HFFc6 (cell line): ENCODE measurements at places on chromosomes 3 and 15. TPM values are rescaled to one million over a fixed set of nuclear protein-coding genes. Genes with fewer than 3 reads are reported as not detected.

- peaks cover 96% of the 10 kb centered on the region for H3K4me1 ChIP-seq
- DNase-seq: no peak
- H3K27ac ChIP-seq: no peak overlapping the region
- H3K36me3 ChIP-seq: peaks cover 5% of the 10 kb centered on the region
These were observed 77.3 kb upstream of the SCN5A start for GRCh38 chr3:38726751-38727150.

- no peaks in the 10 kb centered on the region for H3K27me3 ChIP-seq
- no peaks in the 10 kb centered on the region for H3K36me3 ChIP-seq
- peak; percentile 48 for DNase-seq
- no peak overlapping the region for H3K27ac ChIP-seq
These were observed 735.0 kb downstream of the ROBO1 start for GRCh38 chr3:79032686-79033318.

- no peak overlapping the region for H3K4me3 ChIP-seq
- DNase-seq: no peak
- H3K4me1 ChIP-seq: peaks cover 12% of the 10 kb centered on the region
- H3K36me3 ChIP-seq: 0 out of 2 replicates have a peak, but pooled peaks cover 7% of the 10 kb centered on the region
- H3K27ac ChIP-seq: no peak overlapping the region
These were observed 6.8 kb upstream of the MTHFS start for GRCh38 chr15:79903626-79904025.

DNA sequence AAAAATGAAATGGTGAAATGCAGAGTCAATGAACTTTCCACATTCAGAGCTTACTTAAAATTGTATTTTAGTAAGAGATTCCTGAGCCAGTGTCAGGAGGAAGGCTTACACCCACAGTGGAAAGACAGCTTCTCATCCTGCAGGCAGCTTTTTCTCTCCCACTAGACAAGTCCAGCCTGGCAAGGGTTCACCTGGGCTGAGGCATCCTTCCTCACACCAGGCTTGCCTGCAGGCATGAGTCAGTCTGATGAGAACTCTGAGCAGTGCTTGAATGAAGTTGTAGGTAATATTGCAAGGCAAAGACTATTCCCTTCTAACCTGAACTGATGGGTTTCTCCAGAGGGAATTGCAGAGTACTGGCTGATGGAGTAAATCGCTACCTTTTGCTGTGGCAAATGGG lies 3.1 kb downstream of the CCR4 start:
- H3K36me3 ChIP-seq: no peaks in the 10 kb centered on the region; the same call in 1 of the 2 replicates
- peaks cover 6% of the 10 kb centered on the region for H3K27me3 ChIP-seq
- DNase-seq: no peak
- H3K4me1 ChIP-seq: peaks cover 8% of the 10 kb centered on the region
- no peak overlapping the region for H3K4me3 ChIP-seq
- no peak overlapping the region for H3K27ac ChIP-seq

DNA sequence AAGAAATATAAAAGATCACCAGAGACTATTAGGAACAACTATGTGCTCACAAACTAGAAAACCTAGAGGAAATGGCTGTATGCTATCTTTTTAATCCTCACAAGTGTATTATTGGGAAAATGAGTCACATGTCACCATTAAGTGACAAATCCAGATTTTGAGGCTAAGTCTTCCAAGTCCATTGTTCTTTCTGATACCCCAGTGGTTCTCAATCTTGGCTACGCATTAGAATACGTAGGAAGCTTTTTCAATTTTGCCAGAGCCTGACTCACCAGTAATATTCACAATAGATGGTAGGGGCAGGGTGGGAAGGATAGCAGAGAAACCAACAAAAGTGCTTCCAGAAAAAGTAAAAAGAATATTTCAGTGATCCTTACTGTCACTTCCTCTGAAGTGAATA lies 117.0 kb downstream of the FILIP1L start:
- H3K27ac ChIP-seq: no peak overlapping the region
- no peak overlapping the region for H3K4me3 ChIP-seq
- DNase-seq: no peak
- H3K36me3 ChIP-seq: peaks cover 25% of the 10 kb centered on the region
- H3K4me1 ChIP-seq: peaks cover 19% of the 10 kb centered on the region

GRCh38 chr3:112777811-112778210 lies 68.9 kb downstream of the CD200R1L start:
- no peaks in the 10 kb centered on the region; the same call in none of the 2 replicates for H3K27me3 ChIP-seq
- H3K36me3 ChIP-seq: no peaks in the 10 kb centered on the region
- no peak for DNase-seq

DNA sequence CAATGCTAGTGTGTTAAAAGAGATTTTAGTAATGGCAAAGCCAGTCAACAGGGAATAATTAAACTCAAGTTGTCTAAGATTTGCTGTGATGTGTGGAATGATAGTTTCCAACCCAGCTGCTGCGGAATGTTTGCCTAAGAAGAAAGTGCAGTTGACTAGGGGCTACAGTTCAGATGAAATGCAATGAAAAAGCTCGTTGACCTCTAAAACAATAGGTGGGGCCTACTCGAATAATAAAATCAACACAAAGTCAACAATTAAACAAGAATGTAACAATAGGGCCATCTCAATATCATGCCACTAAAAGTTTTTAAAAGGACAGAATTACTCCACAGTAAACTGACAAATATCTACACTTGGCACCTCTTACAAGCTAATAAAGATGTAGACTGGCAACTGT lies 484.2 kb downstream of the MECOM start:
- H3K36me3 ChIP-seq: no peaks in the 10 kb centered on the region
- peaks cover 4% of the 10 kb centered on the region; the same call in 1 of the 2 replicates for H3K27me3 ChIP-seq
- no peaks in the 10 kb centered on the region for H3K4me1 ChIP-seq
- no peak overlapping the region for H3K4me3 ChIP-seq
- DNase-seq: no peak

- H3K4me1 ChIP-seq: peaks cover 30% of the 10 kb centered on the region
- no peaks in the 10 kb centered on the region for H3K36me3 ChIP-seq
- H3K4me3 ChIP-seq: no peak overlapping the region
- H3K27me3 ChIP-seq: no peaks in the 10 kb centered on the region; the same call in none of the 2 replicates
- peak overlapping the region; percentile 29; the same call in 1 of the 2 replicates for H3K27ac ChIP-seq
These were observed 45.9 kb downstream of the XXYLT1 start for GRCh38 chr3:195224980-195225580.

- DNase-seq: no peak
- H3K36me3 ChIP-seq: no peaks in the 10 kb centered on the region
- H3K4me1 ChIP-seq: no peaks in the 10 kb centered on the region
- no peak overlapping the region for H3K4me3 ChIP-seq
- H3K27ac ChIP-seq: peak overlapping the region; percentile 3; the same call in 1 of the 2 replicates
These were observed 85.2 kb upstream of the CHL1 start for GRCh38 chr3:111143-112069.

GRCh38 chr3:42216931-42217333 lies 49.1 kb downstream of the CCK start:
- peaks cover 16% of the 10 kb centered on the region; the same call in 1 of the 2 replicates for H3K36me3 ChIP-seq
- H3K27ac ChIP-seq: peak overlapping the region; percentile 51
- peak; percentile 70 for DNase-seq
- no peaks in the 10 kb centered on the region for H3K27me3 ChIP-seq

GRCh38 chr15:57220205-57220604 lies 156.1 kb upstream of the CGNL1 start:
- H3K27me3 ChIP-seq: no peaks in the 10 kb centered on the region; the same call in 1 of the 2 replicates
- peak overlapping the region; percentile 95 for H3K4me3 ChIP-seq
- peak; percentile 74 for DNase-seq

GRCh38 chr3:126389112-126389793 lies 5.5 kb upstream of the CFAP100 start:
- DNase-seq: peak; percentile 69
- peak overlapping the region; percentile 53 for H3K4me3 ChIP-seq
- H3K27ac ChIP-seq: no peak overlapping the region
- H3K36me3 ChIP-seq: no peaks in the 10 kb centered on the region
- H3K4me1 ChIP-seq: peaks cover 6% of the 10 kb centered on the region
- H3K27me3 ChIP-seq: peaks cover 14% of the 10 kb centered on the region

DNA sequence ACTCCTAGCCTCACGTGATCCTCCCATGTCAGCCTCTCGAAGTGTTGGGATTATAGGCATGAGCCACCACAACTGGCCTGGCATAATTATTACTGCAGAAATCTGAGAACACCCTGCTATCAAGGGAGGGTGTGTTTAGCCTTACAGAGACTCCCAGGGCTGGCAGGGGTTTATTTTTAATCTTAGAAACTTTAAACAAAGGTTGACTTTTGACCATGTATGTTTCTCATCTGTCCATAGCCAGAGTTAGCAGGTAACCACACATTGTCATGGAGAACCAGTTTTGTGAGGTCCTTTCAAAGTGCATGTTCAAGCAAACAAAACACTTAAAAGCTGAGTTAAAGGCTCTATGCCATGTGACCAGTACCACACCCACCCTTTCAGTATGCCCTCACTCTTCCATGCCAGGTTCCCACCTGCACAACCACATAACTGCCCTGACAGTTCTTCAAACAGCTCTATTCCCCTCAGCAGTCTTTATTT lies 11.1 kb downstream of the SIAH2 start:
- H3K4me3 ChIP-seq: no peak overlapping the region
- no peak for DNase-seq
- H3K27me3 ChIP-seq: no peaks in the 10 kb centered on the region
- 0 out of 2 replicates have a peak overlapping the region, but pooled peaks have one; percentile 9 for H3K27ac ChIP-seq

GRCh38 chr3:31356941-31357340 lies 175.8 kb upstream of the STT3B start:
- H3K27ac ChIP-seq: no peak overlapping the region; the same call in 1 of the 2 replicates
- H3K4me1 ChIP-seq: peaks cover 23% of the 10 kb centered on the region
- no peak overlapping the region for H3K4me3 ChIP-seq
- H3K36me3 ChIP-seq: peaks cover 9% of the 10 kb centered on the region; the same call in 1 of the 2 replicates

- H3K27ac ChIP-seq: no peak overlapping the region
- no peaks in the 10 kb centered on the region for H3K36me3 ChIP-seq
- DNase-seq: peak; percentile 48
- H3K4me3 ChIP-seq: no peak overlapping the region
These were observed 20.3 kb upstream of the NR2E3 start for GRCh38 chr15:71790081-71790480.

DNA sequence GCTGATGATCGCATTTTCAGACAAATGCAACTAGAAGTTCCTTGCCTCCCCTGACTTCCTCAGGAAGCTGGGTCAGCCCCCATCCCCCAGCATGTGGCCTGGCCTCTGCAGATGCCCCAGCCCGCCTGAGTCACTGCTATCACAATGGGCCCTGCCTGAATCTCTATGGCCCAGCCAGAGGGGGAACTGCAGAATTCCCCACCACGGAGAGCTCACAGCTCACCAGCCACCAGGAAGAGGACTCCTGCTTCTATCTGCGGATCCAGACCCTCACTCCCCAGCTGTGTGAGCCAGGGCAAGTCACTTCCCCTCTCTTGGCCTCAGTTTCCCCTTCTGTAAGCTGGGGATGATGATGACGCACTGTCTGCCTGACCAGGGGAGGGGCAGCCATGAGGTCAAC lies 6.9 kb downstream of the PLXND1 start:
- H3K4me3 ChIP-seq: peak overlapping the region; percentile 64
- peak; percentile 68 for DNase-seq
- no peaks in the 10 kb centered on the region; the same call in 1 of the 2 replicates for H3K27me3 ChIP-seq
- H3K27ac ChIP-seq: peak overlapping the region; percentile 97
- peaks cover 4% of the 10 kb centered on the region; the same call in 1 of the 2 replicates for H3K36me3 ChIP-seq
- H3K4me1 ChIP-seq: peaks cover 91% of the 10 kb centered on the region

- H3K27me3 ChIP-seq: no peaks in the 10 kb centered on the region
- peak; percentile 98 for DNase-seq
- peak overlapping the region; percentile 64 for H3K4me3 ChIP-seq
- H3K4me1 ChIP-seq: peaks cover 27% of the 10 kb centered on the region
- H3K27ac ChIP-seq: peak overlapping the region; percentile 95
These were observed 17.0 kb downstream of the TMEM62 start for GRCh38 chr15:43150191-43150929.

GRCh38 chr15:56929933-56930332 lies 11.5 kb downstream of the TCF12 start:
- H3K4me3 ChIP-seq: peak overlapping the region; percentile 38; the same call in 1 of the 2 replicates
- H3K27ac ChIP-seq: peak overlapping the region; percentile 74
- no peaks in the 10 kb centered on the region; the same call in 1 of the 2 replicates for H3K27me3 ChIP-seq

DNA sequence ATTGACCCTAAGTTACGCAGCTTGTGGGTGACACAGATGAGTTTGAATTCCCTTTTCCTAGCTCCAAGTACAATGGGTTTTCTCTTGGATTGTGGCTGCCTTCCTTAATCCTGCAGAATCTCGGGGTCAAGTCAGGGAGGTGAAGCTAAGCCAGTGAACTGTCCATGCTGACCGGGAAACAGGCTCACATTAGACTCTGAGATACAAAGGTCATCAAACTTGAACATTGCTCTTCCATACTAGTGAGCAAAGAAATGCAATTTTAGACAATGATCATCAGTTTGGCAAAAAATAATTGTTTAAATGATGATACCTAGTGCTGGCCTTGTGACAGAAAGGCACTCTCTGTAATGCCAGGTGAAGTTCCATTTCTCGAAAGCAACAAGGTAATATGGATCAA lies 31.6 kb downstream of the SLC6A1 start:
- no peak for DNase-seq
- no peak overlapping the region for H3K27ac ChIP-seq
- H3K36me3 ChIP-seq: peaks cover 4% of the 10 kb centered on the region; the same call in 1 of the 2 replicates
- H3K4me3 ChIP-seq: no peak overlapping the region
- H3K27me3 ChIP-seq: peaks cover 48% of the 10 kb centered on the region

DNA sequence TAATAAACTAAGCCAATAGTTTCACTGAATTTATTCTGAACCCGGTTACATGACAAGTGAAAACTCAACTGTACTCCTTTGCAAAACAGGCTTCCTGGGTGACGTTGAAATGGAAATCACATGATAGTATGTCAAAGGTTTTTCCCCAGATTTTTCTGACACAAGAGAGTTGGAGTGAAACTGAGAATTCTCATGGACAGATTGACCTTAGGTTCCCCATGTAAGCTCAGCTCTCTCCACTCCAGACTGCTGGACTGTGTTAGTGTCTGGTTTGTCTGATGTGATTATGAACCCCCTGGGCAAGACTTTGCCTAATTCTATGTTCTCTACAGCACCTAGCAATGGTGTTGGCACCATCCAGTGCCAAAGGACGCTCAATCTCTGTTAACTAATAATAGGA lies 219.7 kb upstream of the COL8A1 start:
- H3K27ac ChIP-seq: no peak overlapping the region
- no peak overlapping the region for H3K4me3 ChIP-seq
- no peaks in the 10 kb centered on the region; the same call in 1 of the 2 replicates for H3K36me3 ChIP-seq
- H3K27me3 ChIP-seq: no peaks in the 10 kb centered on the region
- no peak for DNase-seq

- no peak overlapping the region for H3K27ac ChIP-seq
- 0 out of 2 replicates have a peak, but pooled peaks cover 4% of the 10 kb centered on the region for H3K36me3 ChIP-seq
- H3K4me1 ChIP-seq: peaks cover 47% of the 10 kb centered on the region
- no peak for DNase-seq
- H3K27me3 ChIP-seq: no peaks in the 10 kb centered on the region
These were observed 150.2 kb upstream of the BHLHE40 start for GRCh38 chr3:4829031-4829394.

Gene GOLGA8S
- total RNA-seq: not detected in 3 replicates

Gene CPEB1
- 5.5 and 6.0 TPM in 2 replicates for total RNA-seq

Gene KY
- total RNA-seq: 0.16 TPM in 1 of 3 replicates, not detected in the others

Gene CCDC39
- not detected in 2 replicates for total RNA-seq

Gene GHRL
- total RNA-seq: not detected in 3 replicates

Gene EPHB1
- total RNA-seq: 0.88 and 1.1 TPM in 2 replicates

Gene CA12
- total RNA-seq: 8.2 to 14.8 TPM (median 8.8 TPM) in 3 replicates

Gene CFAP44
- 0.98 to 2.9 TPM (median 2.0 TPM) in 3 replicates for total RNA-seq

Gene POLQ
- 3.3 to 8.2 TPM (median 6.6 TPM) in 3 replicates for total RNA-seq

Gene PLA2G4B
- total RNA-seq: 2.1 to 3.1 TPM (median 2.3 TPM) in 3 replicates

Gene RTP1
- total RNA-seq: not detected in 3 replicates

Gene UPK1B
- not detected in 3 replicates for total RNA-seq
